GM06990 (cell line): ENCODE measurements at places on chromosomes 1 and 21.

- no peak for DNase-seq
Observed at GRCh38 chr1:228830185-228830953, 95.1 kb downstream of the RHOU start.

DNA sequence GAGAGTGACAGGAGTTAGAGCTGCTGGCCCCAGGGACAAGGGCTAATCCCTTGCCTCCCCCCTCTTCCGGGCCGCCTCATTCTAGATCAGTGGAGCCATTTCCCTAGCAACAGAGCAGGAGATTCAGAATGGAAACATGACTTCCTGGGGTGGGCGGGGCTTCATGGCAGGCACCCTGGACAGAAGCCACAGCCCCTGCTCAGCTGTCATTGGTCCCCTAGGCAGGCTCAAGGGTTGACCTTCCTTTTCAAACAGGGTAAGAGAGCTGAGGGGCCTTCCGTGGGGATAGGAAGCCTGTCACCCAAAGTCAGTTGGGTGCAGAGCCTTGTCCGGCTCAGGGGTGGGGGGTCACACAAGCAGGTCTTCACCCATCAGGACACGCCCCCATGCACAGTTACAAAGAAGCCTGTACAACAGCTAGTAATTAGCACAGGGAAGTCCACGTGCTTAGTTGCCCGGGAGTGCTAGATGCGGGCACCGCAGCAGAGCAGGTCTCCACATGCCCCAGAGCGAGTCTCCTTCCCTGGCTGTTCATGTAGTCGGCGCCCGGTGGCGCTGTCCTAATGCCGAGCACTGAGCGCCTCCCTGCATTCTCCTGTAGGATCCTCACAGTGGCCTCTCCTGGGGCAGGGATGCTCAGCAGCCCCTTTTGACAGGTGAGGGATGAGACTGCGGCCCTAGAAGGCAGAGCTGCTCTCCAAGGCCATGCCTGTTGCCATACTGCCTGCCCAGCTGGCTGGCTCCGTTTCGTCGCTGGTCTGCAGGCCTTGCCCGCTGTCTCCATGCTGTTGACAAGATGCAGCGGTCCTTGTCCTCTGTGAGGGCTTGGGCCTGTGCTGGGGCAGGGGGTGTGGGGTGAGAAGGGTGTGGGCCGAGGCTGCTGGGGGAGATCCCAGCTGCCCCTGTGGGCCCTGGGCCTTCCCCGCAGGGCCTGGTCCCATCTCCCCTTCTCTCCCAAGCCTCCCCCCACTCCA, 5.1 kb downstream of the TMEM201 start:
- peak; percentile 65 for DNase-seq

GRCh38 chr1:21955501-21956281, 18.6 kb upstream of the HSPG2 start:
- no peak for DNase-seq

DNA sequence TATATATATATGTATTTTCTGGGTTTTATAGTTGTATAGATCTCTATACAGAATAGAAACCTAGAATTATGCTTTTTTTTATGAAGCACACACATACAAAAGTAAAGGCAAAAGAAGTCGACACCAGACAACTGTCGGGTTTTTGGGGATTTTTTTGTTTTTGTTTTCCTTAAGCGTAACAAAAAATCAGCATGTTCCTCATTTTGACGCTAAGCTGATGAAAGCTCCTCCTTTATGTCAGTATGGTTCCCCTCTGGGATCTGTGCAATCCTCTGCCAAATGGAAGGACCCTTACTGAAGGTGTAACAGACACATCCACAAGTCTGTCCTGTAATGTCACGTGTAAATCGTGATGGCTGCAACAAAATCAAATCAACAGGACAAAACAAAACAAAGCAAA, 226.2 kb downstream of the RHOU start:
- no peak for DNase-seq

DNA sequence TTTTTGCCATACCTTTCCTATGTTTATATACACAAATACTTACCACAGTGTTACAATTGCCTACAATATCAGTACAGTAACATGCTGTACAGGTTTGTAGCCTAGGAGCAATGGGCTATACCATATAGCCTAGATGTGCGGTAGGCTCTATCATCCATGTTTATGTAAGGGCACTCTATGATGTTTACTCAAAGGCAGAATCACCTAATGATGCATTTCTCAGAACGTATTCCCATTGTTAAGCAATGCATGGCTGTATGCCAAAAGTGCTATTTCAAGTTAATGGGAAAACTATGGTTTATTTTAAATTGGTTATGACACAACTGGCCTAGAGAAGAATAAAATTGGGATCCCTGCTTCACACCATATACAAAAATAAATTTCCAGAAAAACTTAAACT, 36.9 kb upstream of the DISP1 start:
- DNase-seq: no peak

DNA sequence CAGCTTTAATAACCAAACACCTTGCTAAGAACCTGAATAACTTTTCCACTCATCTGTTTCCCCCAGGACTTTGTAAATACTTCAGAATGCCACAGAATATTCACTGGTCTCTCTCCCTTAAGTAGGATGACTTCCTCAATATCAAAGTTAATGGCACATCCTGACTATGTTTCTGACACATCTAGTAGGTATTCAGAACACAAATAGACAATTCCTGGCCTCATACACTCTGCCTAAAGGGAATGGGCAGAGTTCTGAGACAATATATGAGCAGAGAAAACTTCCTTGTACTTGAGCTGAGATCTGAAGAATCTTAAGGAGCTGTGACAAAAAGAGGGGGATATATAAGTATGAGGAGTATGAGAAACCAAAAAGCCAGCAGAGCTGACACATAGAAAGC, 34.8 kb downstream of the ANKRD13C start:
- no peak for DNase-seq

DNA sequence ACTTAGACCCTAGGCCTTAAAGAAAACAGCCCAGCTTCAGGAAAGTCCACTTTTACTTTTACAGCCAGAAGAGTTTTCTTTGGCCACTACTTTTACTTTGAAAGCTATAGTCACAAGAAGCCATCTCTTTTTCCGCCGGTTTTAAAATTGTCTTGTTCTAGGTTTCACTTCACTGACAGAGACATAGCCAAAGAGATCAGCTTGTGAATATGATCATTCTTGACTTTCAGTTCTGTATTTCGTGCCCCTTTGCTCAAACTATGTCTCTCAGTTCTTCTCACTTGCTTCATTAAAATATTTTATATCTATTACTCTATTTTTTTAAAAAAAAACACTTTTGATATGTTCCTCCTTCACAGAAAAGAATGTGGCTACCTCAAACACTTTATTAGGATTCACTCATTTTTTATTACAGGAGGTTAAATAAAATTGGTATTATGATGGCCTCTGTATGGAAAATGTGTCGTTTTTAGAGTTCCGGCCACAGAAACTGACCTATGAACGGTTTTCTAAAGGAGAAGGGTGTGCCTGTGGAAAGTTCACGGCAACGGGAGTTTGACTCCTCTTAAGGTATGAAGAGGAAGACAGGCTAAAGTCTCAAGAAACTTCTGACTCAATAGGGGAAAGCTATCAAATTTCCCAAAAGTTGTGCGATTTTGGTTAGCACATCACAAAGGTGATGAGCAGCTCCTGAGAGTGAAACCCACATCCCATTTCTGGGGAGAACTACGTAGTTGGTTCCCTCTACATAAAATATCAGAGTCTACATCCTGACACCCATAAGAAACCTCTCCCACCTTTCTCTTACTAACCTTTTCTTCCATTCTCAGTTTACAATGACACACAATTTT, 1.2 kb downstream of the MCOLN2 start:
- DNase-seq: peak; percentile 73

- no peak for DNase-seq
Observed at GRCh38 chr1:223212441-223212840, 69.4 kb upstream of the TLR5 start.

DNA sequence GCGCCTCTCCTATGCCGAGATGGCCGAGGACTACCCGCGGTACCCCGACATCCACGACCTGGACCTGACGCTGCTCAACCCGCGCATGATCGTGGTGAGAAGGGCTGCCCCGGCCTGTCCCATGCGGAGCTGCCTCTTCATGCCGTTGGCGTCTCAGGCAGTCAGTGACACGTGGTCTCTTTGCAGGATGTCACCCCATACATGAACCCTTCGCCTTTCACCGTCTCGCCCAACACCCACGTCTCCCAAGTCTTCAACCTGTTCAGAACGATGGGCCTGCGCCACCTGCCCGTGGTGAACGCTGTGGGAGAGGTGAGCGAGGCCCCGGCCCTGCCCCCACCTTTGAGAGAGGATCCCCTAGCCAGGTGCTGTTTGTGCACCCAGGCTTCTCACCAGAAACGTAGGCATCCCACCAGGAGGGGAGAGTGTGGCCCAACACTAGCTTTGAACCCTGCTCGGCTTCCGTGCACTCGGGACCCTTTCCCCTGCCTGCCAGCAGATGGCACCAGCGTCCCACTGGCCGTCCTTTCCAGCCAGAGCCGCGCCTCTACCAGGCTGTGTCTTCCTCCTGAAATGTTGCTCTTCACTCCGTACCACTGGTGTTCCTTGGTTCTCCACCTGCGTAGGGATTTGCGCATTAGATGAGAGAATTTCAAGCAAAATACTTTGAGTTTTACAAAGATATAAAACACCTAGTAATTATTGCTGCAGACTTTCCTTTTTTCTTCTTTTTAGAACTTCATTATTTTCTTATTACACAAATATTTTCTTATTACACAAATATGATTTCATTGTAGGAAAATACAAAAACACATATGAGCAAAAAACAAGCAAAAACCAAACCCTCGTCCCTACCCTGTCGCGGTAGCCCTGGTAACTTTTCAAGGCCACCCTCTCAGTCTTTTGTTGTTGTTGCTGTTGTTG, 9.0 kb downstream of the NPPA start:
- peak; percentile 37 for DNase-seq

GRCh38 chr1:180849031-180849775, 63.5 kb upstream of the KIAA1614 start:
- peak; percentile 45 for DNase-seq

DNA sequence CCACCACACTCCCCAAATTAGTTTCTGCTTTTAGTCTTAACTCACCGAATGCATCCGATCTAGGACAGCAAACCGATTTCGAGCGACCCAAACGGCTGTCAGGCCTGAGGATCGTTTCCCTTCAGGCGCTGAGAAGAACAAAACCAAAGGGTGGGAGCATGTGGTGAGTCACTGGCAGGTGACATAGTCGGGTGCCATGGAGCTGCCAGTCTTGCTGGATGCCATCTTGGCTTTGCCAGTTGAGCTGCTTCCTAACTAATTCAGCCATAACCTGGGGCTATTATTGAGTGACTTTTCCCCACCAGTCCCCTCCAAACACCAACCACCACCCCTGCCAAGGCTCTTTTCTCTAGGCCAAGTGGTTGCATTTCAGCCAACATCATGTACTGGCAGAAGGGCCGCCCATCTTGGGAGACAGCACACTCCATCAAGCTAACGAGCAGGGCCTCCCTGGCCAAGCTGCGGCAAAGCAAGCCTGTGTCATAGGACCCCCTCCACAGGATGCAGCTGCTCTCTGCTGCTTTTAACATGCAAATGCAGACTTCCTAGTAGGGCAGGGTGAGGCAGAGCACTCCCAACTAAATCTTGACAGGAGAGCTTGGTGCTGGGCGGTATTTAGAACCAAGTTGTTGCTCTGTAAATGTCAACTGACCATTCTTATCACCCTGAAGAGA, 22.3 kb upstream of the PEX19 start:
- no peak for DNase-seq

DNA sequence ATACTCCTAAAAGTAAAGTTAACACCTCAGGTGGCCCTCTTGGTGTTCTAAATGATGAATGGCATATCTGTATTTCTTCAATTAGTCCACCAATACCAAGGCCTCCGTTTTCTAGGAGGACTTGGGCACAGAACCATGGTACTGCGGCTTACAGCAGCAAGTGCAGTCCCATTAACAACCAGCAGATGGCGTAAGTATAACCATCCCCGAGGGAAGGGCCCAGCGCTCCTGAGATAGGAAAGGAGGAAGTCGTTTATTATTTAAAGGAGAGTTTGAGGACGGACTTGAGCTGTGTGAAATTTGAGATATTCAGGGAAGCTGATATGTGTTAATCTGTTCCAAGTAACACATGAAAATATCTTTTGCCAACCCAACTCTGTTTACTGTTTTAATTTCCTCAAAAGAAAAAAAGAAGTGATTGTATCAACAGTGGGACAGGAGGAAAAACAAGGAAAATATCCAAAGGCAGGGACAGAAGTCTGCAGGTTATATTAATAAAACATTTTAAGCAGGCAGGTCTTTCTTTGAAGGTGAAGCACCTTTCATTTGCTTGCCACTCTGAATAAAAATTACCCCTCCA, 37.7 kb upstream of the KCNJ15 start:
- no peak for DNase-seq

DNA sequence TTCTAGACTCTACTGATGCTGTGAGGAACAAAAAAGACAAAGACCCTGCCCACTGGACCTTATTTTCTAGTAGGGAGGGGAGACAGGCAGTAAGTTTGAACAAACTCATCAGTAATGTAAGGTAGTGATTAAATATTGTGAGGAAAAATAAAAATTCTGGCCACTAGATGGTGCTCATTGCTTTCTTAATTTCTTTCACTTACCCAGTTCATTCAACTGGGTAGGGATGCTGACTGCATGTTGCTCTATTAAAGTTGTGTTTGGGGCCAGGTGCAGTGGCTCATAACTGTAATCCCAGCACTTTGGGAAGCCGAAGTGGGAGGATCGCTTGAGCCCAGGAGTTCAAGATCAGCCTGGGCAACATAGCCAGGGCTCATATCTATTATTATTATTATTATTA, 6.3 kb upstream of the KYAT3 start:
- peak; percentile 41 for DNase-seq

- DNase-seq: no peak
Observed at GRCh38 chr1:199646761-199647160, 380.7 kb upstream of the NR5A2 start.

- no peak for DNase-seq
Observed at GRCh38 chr21:17359781-17360180, 153.1 kb upstream of the CXADR start.

GRCh38 chr1:218499011-218499691, 154.0 kb downstream of the TGFB2 start:
- DNase-seq: no peak

DNA sequence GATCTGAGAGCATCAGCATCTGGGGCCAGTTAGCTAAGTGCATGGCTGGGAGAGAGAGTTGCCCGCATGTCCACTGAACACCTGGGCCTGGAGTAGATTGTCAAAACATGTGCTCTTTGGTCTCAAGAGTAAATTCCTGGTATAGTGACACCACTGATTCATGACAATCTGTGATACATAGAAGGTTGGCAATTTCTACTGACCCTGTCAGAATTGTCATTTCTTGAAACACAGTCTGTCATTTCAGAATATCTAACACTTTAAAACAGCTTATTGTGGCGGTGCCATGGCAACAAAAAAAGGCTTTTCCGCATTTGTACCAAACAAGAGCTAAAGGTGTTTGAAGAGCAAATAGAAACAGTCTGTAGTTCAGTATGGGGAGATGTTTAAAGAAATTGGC, 186.4 kb upstream of the FAM78B start:
- no peak for DNase-seq

DNA sequence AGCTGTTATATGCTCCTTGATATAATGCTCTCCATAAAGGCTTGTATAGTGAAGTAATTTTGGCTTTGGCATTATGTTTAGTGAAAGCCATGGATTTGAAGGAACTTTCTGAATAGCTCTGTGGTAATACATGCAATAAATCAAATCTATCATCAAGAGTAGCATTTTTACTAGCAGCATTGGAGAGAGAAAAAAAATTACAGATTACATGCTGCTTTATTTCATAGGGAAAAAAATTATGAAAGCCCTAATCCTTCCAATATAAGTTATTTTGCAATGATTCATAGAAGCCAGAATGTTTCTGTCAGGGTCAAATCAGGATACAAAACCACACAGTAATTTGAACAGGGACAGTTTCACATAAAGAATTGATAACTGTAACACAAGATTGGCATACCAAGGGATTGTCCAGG, 250.0 kb downstream of the SPATA17 start:
- DNase-seq: no peak

GRCh38 chr1:22699681-22700520, 10.7 kb upstream of the EPHB2 start:
- DNase-seq: no peak
